ENCODE measurements at places on chromosomes 6 and 20. TPM values are rescaled to one million over a fixed set of nuclear protein-coding genes. Genes with fewer than 3 reads are reported as not detected.

The TULP1 gene
- not detected for total RNA-seq

The IRF4 gene
- total RNA-seq = not detected

The PDYN gene
- total RNA-seq = not detected

The AGER gene
- not detected for total RNA-seq

GRCh38 chr20:39042279-39043150 is 80.4 kb downstream of the DHX35 start:
- DNase-seq = no peak

DNA sequence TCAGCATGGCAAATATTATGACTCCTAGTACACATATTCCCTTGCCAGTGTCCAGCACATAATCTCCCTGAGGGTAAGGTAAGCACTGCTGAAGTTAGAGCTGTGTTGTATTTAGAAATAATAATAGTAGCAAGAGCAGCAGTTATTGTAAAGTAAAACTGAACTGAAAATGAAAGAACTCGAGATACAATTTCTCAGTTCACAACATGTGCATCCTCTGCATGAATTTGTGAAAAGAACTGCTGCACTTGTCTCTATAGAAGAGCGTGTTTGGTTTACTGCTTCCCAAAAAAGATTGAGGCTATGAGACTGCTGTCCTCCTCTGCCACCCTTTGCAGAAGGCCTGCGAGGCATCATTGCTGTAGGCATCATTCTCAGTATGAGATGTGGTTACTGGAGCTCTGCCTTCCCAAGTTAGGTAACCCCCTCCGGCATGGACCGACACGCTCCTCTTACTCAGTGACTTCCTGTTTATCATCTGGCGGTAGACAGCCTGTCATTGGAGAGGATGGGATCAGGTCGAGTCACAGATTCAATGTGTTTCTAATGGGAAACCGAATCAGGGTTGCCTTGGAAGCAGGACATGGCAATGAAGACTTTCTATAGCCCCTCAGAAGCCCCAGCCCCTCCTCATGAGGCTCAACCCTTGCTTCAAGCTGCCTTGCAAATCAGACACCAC is 48.1 kb downstream of the SLC24A3 start:
- DNase-seq = no peak

- peak; percentile 37 for DNase-seq
These were observed 520.8 kb downstream of the EPM2A start for GRCh38 chr6:145214570-145214969.

GRCh38 chr6:35931120-35931561 is 10.2 kb upstream of the SRPK1 start:
- no peak for DNase-seq

DNA sequence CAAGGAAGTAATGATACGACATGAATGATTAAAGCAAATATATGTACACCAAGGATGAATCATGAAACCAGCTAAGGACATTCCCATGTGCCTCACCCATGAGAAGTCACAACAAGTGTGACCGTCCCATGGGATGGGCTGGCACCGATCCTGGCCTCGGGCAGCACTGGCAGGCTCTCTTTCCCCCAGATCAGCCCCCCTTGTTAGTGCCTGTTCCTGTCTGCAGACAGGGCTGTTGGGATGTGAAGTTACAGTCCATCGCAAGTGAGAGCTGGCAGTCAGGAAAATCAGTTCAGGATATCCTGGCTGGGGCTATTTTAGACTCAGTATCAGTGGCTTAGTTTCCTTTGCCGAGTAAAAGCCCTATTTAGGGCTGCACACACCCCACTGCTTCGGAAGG is 129.2 kb upstream of the SNX9 start:
- DNase-seq = no peak

GRCh38 chr20:62168061-62168460 is 14.8 kb upstream of the MTG2 start:
- DNase-seq = no peak

DNA sequence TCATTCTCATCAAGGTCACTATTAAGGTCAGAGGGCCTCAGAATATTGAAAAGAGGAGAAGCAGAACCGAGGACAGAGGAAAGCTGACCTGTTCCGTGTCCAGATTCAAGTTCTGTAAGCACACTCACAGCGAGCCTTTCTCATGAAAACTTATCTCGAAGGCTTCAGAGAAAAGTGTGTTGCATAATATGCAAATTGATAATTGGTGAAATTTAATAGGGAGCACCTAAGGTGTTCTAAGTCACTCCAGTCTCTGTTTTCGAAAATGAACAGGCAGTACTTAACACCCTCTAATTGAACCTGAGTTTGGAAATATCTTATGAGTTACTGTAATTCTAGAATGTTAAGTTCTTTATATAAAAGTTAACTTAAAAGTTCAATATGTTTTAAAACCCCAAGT is 181.2 kb upstream of the PDE10A start:
- no peak for DNase-seq

DNA sequence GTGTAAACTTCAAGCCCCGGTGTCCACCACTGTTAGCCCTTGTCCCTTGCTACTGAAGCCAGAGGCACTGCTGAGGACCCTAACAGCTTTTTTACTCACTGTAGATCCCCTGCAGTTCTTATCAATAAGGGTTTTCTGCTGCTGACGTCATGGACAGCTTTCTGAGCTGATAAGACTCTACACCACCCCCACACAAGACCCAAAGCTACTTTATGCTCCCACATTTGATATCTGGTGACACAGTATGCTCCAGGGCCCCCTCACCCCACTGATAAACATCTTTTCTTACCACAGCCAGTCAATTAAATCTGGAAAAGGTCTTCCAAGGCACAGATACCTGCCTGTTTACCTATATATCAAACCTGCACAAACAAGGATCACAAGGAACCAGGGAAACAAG is 65.3 kb downstream of the NUS1 start:
- no peak for DNase-seq

- peak; percentile 73 for DNase-seq
These were observed 459.1 kb upstream of the CITED2 start for GRCh38 chr6:139833592-139833991.
